ENCODE measurements at places on chromosomes 1 and 21.
A peak's percentile ranks its signal among the peaks of the same experiment; 100 is the strongest.

- DNase-seq: no peak
Measured at GRCh38 chr1:208520438-208521099, 276.4 kb upstream of the PLXNA2 start.

GRCh38 chr1:109239409-109240068 is 9.8 kb upstream of the CELSR2 start:
- no peak for DNase-seq

DNA sequence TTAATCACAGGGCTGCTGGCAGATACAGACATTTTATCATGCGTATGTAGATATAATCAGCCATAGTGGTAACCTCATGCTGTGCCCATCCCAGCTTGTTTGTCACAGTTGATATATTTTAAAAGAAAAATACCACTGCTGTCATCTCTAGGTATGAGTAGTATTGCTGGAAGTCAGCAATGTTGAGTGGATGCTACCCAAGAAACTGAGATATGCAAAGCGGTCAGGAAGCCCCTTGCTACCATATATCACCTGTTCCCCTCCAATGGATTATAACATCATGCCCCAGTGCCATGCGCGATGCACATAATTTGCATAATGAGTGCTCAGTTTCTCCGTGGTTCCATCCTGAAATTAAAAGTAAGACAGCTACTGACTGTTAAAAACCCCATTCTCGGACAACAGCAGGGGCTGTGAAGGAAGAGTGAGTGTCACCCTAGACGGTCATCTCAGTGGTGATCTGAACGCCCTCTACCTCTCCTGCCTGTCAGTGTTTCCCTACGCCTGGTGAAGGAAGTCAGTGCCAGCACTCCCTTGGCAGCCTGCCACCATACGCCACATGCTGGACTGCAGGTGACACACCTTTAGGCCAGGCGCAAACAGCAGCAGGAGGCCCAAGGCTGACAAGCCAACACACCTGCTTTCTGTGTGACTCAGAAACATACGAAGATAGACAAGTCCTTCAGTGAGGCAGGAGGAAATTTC is 2.7 kb downstream of the IL10RB start:
- DNase-seq: peak; percentile 32

DNA sequence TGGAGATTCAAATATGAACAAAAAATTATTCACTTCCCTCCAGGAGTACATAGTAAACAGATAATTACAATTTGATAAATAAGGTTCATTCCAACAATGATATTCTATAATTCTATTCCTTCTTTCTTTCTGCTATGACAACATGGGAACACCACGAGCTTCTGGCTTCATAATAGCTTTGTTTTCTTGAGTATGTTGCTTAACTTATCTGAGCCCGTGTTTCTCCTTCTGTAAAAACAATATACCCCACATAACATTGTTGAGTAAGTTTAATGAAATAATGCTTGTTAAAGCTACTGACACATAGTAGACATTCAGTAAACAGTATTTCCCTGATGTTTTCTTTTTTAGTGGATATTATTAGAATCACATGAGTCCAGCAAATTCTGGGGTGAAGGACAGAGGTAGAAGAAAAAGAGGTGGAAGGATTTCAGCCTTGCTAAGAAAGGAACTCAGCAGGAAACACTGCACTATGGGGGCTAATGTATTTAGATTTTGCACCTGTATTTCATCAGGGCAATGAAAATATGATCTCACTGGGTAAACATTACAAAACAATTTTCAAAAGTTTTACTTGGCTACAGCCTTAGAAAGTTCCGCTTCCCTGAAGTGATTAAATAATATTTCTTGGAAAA is 430.8 kb upstream of the C1orf87 start:
- DNase-seq: no peak

GRCh38 chr21:36347962-36348328 is 27.9 kb downstream of the MORC3 start:
- DNase-seq: no peak

DNA sequence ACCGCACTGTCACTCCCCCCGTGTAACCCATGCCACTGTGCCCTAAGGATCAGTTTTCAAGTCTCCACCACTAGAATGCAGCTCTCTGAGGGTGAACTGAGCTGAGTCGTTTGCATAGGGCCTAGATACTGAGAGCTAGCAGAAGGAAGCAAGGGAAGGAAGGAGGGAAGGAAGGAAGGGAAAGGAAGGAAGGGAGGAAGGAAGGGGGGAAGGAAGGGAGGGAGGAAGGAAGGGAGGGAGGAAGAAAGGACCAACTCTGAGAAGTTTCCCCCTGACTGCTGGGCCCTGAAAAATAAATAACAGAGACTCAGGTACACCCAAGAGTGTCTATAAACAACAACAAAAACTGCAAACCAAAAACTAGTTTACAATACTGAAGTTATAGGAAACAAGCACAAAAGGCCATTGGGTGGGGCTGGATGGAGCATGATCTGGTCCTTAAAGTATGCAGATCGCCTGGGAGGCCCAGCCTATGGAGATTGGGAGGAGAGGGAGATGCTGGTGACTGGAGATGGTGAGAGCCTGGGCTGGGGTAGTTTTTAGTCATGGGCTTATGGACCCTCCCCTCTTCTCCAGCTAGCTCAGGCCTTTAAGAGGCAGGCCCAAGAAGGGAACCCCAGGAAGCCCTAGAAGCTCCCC is 1.7 kb upstream of the MRPS15 start:
- no peak for DNase-seq

DNA sequence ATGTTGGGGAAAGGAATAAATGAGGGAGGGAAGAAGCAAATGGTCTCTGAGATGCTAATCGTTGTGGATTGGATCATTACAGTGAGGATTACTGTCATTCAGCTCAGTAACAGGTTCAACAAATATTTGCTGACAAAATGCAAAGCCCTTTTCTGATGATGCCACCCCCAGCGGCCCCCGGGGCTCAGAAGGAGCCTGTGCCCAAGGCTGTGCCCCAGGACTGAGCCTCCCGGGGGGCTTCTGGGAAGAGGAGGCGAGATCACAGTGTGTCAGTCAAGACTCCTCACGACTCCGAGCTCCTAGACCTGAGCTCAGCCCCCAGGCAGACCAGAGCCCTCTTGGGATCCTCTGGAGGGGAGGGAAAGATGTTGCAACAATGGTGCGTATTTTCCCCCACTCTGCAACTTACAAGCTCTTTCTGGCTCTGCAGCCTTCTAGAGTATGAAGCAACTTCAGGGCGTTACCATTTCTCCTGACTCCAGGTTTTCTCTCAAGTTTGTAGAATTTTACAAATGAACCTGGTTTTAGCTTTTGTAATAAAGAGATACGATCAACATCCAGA is 20.8 kb downstream of the EPHA8 start:
- no peak for DNase-seq

DNA sequence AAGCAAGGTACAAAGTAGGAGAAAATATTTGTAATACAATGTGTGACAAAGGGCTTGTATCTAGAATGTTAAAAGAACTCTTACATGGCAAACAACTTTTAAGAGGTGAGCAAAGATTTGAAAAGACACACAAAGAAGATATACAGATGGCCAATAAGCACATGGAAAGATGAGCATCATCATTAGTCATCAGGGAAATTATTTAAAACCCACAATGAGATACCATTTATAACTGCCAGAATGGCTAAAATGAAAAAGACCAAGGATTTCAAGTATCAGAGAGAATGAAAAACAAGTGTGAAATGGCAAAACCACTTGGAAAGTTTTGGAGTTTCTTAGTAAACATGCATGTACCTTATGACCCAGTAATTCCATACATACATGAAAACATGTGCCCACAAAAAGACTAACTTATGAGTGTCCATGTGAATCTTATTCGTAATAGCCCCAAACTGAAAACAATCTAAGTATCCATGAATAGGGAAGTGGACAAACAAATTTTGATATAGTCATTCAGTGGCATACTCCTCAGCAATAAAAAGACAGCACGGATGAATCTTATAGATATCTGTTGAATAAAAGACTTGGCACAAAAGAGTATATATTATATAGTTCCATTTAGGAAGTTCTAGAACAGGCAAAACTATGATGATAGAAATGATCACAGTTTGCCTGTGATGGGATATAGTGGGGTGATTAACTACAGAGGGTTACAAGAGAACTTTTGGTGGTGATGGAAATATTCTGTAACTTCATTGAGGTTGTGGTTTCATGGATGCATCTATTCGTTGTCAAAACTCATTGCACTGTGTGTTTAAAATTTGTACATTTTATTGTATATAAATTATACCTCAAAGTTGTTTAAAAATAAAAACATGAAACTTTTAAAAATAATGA is 82.0 kb downstream of the DISP1 start:
- no peak for DNase-seq

- no peak for DNase-seq
Measured at GRCh38 chr1:202248861-202249260, 55.3 kb downstream of the LGR6 start.

DNA sequence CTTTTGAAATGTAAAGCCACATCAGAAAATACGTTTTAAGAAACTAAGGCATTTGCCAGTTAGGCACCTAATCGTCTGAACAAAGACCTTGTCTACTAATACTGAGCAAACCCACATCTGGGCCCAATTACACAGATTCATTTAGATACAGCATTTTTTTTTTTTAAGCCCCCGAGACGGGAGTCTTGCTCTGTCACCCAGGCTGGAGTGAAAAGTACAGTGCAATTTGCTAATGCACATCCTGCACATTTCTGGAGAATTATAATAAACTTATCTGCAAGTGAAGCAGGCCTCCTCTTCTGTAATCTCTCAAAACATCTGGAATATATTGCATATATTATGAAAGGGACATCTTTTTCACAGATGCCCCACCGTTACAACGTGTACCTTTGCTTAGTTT is 3.3 kb downstream of the RSRP1 start:
- no peak for DNase-seq

DNA sequence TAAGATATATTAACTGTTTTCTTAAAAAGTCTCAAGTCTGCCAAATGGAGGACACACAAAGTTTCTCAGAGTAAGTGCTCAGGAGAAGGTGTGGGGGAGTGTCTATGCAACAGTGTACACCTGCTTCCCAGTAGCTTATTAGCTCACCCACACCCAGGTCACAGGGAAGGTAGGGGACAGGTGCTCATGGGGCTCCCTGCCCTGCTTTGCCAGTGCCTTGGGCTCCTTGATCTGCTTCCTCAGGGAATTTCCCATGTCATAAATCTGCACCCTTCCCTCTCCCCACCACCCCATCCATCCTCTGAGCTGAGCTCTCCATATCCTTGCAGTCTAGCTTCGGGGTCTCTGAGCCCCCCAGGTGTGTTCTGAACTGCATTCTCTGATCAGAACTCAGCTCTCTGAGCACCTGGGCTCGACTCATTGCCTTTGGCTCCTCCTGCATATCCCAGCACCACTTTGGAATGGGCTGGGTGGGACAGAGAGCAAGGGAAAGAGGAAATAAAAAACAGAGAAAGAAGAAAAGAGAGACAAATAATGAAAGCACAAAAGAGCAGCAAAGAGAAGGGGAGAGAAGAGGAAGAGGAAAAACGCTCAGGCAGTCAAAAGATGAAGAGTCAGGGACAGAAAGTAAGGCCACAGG is 87.0 kb upstream of the ATP1B1 start:
- no peak for DNase-seq

DNA sequence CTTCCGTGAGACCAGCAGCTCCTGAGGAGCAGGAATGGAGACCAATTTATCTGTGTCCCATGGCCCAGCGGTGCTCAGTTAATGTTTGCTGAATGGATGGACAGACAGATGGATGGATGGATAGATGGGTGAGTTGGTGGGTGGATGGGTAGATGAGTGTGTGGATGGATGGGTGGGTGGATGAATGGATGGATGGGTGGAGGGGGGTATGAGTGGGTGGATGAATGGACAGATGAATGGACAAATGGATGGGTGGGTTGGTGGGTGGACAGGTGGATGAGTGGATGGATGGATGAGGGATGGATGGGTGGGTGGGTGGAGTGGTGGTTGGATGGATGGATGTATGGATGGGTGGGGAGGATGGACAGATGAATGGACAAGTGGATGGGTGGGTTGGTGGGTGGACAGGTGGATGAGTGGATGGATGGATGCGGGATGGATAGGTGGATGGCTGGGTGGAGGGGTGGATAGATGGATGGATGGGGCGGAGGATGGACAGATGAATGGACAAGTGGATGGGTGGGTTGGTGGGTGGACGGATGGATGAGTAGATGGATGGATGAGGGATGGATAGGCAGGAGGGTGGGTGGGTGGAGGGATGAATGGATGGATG is 13.4 kb downstream of the EPHA2 start:
- no peak for DNase-seq

DNA sequence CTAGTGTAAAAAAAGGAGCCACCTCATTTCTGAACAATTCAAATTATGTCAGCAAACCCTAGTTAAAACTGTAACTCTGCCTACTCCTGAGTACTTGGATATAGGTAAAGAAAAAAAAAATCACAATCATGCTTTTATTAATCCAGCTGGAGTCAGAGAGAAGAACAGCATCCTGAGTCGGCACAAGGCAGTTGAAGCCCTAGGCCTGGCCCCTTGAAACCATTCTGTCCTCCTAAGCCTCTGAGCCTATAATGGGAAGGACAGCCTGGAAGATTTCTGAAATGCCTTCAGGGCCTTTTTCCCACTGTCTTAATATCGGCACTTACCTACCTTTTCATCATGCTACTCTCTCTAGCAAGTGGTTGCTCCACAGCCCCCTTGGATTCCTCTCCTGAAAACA is 32.5 kb downstream of the CDC42BPA start:
- no peak for DNase-seq

DNA sequence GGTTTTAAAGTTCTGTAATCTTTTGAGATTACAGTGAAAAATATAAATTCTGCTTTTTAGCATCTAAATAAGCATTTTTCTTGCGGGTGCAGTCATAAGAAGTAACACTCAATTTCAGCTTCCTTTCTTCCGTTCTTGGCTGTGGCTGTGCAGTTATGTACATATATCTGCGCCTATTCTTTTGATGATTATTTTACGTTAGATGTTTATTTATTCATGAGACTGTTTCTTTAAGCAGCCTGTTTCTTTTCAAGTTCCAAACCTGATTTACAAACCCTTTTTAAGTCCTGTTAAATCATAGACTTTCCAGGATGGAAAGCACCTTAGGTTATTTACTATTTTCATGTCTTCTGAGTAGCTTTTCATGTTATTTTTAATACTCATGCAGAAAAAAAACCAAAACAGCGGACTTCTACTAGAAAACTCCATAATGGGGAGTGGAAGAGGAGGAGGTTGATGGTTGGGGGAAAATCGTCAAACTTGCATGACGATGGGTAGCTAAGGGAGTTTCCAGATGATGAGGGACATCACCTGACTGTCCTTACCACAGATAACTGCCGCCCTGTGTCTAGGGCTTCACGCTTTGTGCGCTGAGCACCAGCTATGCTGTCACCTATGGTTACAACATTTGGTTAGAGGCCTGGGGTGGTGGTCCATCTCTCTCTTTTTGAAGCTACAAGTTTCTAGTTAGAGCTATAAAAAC is 2.6 kb downstream of the PRDM2 start:
- DNase-seq: peak; percentile 54

- DNase-seq: no peak
Measured at GRCh38 chr1:76303340-76303717, 228.8 kb downstream of the ST6GALNAC3 start.

- no peak for DNase-seq
Measured at GRCh38 chr1:41954533-41954944, 35.8 kb upstream of the HIVEP3 start.
